ENCODE measurements at places on chromosomes 16 and 17.
A peak's percentile ranks its signal among the peaks of the same experiment; 100 is the strongest.

DNA sequence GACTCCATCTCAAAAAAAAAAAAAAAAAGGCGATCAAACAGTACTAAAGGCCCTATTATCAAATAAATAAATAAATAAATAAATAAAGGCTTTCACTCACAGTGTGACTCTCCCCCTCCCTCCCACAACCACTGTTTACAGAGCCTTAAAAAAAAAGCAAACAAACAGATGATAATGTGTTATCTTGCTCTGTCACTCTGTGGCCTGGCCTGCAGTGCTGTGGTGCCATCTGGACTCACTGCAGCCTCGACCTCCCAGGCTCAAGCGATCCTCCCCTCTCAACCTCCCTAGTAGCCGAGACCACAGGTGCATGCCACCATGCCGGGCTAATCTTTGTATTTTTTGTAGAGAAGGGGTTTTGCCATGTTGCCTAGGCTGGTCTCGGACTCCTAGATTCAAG is 8.1 kb upstream of the NAGLU start:
- no peak overlapping the region for H3K27ac ChIP-seq
- H3K36me3 ChIP-seq: no peaks in the 10 kb centered on the region
- H3K4me3 ChIP-seq: no peak overlapping the region
- no peak for DNase-seq
- peaks cover 4% of the 10 kb centered on the region for H3K4me1 ChIP-seq
- H3K27me3 ChIP-seq: no peaks in the 10 kb centered on the region

DNA sequence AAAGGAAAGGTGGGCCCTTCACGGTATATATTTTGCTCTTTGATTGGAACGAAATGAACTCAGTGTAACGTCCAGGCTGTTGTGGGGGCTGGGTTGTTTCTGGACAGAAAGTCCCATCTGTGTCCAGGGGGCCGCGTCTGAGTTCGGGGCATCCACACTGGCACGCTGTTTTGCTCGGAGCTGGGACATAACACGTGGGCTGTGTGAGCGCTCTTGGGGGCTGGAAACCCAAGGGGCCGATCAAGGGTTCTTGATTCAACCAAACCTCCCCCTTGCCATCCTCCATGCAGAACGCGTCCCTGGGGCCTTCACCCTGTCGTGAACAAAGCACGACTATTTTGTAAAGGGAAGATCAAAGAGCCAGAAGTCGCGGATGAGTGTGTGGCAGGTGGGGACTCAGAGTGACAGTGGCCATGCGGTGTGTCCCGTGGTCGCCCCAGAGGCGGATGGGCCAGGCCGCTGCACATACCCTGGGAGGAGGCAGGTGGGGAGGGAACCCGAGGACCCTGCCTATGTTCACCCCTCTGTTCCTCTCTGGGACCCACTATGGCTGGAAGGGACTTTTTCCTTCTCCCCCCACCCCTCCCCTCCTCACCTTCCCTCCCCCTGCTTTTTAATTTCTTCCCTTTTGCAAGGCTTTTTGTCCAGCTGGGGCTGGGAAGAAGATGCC is 387.2 kb downstream of the SEC14L1 start:
- no peaks in the 10 kb centered on the region for H3K27me3 ChIP-seq
- DNase-seq: no peak
- H3K36me3 ChIP-seq: no peaks in the 10 kb centered on the region
- H3K27ac ChIP-seq: no peak overlapping the region

DNA sequence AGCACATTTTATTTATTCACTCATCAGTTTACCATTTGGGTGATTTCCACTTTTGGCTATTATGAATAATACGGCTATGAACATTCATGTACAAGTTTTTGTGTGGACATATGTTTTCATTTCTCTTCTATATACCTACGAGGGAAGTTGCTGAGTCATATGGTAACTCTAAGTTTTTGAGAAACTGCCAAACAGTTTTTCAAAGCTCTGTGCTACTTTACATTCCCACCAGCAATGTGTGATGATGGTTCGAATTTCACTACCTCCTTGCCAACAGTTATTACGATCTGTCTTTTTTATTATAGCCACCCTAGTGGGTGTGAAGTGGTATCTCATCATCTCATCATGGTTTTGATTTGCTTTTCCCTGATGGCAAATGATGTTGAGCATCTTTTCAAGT is 63.7 kb upstream of the MRTFB start:
- no peaks in the 10 kb centered on the region for H3K27me3 ChIP-seq
- H3K4me3 ChIP-seq: no peak overlapping the region
- H3K36me3 ChIP-seq: no peaks in the 10 kb centered on the region
- H3K4me1 ChIP-seq: no peaks in the 10 kb centered on the region
- DNase-seq: no peak

DNA sequence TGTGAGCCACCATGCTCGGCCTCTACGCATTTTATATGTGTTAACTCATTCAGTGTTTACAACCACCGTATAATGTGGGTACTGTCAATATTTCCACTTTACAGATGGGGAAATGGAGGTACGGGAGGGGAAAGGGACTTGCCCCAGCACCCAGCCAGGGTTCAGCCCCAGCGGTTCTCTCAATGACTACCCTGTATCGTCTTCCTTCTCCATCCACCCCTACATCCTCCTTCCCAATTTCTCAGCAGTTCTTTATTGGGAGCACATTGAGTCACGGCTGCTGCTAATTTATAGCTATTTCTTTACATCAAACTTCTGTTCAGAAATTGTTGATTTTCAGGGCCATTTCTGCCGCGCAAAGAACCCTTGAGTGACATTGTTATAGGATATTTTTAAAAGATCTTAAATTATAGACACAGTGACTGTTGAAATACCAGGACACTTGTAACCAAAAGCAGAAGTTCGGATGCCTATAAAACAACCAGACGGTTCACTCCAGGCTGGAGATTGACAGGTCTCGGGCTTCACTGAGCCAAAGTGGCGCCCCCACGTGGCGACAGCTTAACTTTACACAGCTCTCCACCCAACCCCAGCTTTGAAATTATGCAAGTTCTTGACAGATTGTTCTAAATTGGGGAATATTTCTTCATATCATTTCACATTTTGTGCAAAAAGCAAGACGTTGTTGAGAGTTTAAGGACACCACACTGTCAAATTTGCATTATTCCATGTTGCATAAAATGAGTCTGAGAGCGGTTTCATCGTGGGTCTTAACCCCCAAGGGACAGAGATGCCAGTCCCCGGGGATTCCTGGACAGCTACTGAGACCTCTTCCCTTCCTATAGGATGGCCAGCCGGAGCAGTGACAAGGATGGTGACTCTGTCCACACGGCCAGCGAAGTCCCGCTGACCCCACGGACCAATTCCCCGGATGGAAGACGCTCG is 11.8 kb downstream of the SYT17 start:
- H3K27ac ChIP-seq: no peak overlapping the region
- H3K4me3 ChIP-seq: no peak overlapping the region
- no peaks in the 10 kb centered on the region for H3K36me3 ChIP-seq
- DNase-seq: no peak
- no peaks in the 10 kb centered on the region for H3K27me3 ChIP-seq
- no peaks in the 10 kb centered on the region for H3K4me1 ChIP-seq

- H3K27me3 ChIP-seq: no peaks in the 10 kb centered on the region
- DNase-seq: no peak
- H3K4me3 ChIP-seq: no peak overlapping the region
- H3K4me1 ChIP-seq: no peaks in the 10 kb centered on the region
Measured at GRCh38 chr16:64478252-64478906, 643.5 kb downstream of the CDH11 start.

DNA sequence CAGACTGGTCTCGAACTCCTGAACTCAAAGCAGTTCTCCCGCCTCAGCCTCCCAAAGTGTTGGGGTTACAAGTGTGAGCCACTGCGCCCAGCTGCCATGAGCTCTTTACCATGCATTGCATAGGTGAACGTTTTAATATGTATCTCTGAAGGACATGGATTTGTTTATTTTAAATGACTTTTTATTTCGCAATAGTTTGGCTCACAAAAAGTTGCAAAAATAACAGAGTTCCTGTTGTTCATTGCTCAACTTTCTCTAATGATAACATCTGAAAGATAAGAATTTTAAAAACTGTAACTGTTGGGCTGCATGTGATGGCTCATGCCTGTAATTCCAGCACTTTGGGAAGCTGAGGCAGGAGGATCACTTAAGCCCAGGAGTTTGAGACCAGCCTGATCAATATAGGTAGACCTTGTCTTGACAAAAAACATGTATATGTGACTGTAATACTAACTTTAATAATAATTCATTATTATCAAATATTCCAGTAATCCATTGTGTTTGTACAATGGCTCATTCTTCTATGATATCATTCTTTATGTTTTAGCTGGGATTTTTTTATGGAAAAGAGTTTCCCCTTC is 80.1 kb downstream of the ABCC1 start:
- DNase-seq: no peak
- H3K27me3 ChIP-seq: no peaks in the 10 kb centered on the region
- no peaks in the 10 kb centered on the region for H3K36me3 ChIP-seq
- H3K4me3 ChIP-seq: no peak overlapping the region
- no peaks in the 10 kb centered on the region for H3K4me1 ChIP-seq
- peak overlapping the region; percentile 47 for H3K27ac ChIP-seq

- no peaks in the 10 kb centered on the region for H3K36me3 ChIP-seq
- H3K27me3 ChIP-seq: no peaks in the 10 kb centered on the region
- peaks cover 24% of the 10 kb centered on the region for H3K4me1 ChIP-seq
- no peak overlapping the region for H3K27ac ChIP-seq
- no peak overlapping the region for H3K4me3 ChIP-seq
Measured at GRCh38 chr16:11135464-11135973, 120.5 kb downstream of the SOCS1 start.

Measured in uterus (tissue), 4 donors.